ENCODE measurements at places on chromosomes 13 and 19. TPM values are rescaled to one million over a fixed set of nuclear protein-coding genes. Genes with fewer than 3 reads are reported as not detected.
A peak's percentile ranks its signal among the peaks of the same experiment; 100 is the strongest.

DNA sequence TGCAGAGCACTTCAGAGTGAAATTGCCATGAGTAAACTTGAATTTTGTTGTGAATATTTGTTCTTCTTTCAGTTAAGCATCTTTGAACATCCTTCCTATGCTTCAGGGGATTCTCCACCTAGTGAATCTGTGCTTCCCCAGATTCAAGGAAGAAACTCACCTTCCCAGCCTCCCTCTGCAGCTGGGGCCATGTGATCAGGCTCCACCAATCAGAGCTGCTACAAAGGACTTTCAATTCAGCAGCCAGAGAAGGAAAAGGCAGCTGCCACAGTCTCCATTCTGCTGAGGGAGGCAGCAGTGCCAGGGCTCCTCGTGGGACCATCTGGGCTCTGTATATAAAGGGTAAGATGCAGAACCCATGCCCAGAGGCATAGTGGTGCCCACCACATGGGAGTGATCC lies 89.7 kb upstream of the SIAH3 start:
- no peak for DNase-seq
- H3K4me1 ChIP-seq, result no peaks in the 10 kb centered on the region
- no peaks in the 10 kb centered on the region for H3K27me3 ChIP-seq
- no peak overlapping the region for H3K4me3 ChIP-seq
- H3K27ac ChIP-seq, result no peak overlapping the region

SIN3B gene
- total RNA-seq, result 71.1 TPM

DNA sequence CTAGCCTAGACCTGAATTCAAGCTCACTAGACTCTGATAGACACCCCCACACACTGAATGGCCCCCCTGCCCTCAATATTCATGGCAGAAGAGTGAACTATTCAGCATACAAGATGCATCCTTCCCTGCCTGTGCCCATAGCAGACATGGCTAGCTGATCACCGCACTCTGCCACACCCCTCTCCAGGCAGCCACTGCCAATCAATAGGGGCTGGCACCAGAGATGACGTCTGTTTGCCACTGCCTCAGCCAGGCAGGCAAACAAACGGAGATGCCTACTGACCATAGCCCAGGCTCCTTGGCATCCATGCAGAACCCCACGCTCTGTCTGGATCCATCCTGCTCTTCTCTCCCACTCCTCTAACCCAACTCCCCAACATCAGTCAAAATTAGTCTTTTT lies 13.8 kb upstream of the NPAS1 start:
- no peak overlapping the region for H3K4me3 ChIP-seq
- H3K4me1 ChIP-seq, result no peaks in the 10 kb centered on the region
- no peaks in the 10 kb centered on the region for H3K27me3 ChIP-seq
- H3K27ac ChIP-seq, result no peak overlapping the region
- H3K36me3 ChIP-seq, result peaks cover 2% of the 10 kb centered on the region
- no peak for DNase-seq

CLN5 gene
- 6.5 TPM for total RNA-seq

CASP14 gene
- total RNA-seq, result not detected

FFAR2 gene
- total RNA-seq, result not detected

PRODH2 gene
- total RNA-seq, result not detected

GRCh38 chr19:57118848-57119247 lies 937 bp upstream of the USP29 start:
- H3K4me1 ChIP-seq, result no peaks in the 10 kb centered on the region
- no peak overlapping the region for H3K27ac ChIP-seq
- H3K4me3 ChIP-seq, result no peak overlapping the region
- H3K36me3 ChIP-seq, result no peaks in the 10 kb centered on the region

- peaks cover 5% of the 10 kb centered on the region for H3K4me1 ChIP-seq
- no peak overlapping the region for H3K27ac ChIP-seq
- H3K4me3 ChIP-seq, result no peak overlapping the region
- peaks cover 14% of the 10 kb centered on the region for H3K36me3 ChIP-seq
- peaks cover 2% of the 10 kb centered on the region for H3K27me3 ChIP-seq
- DNase-seq, result no peak
These were observed 6.3 kb downstream of the TMEM161A start for GRCh38 chr19:19131989-19132388.

GRCh38 chr19:3123088-3123721 lies 12.6 kb upstream of the GNA15 start:
- H3K27ac ChIP-seq, result no peak overlapping the region
- H3K4me3 ChIP-seq, result no peak overlapping the region
- no peak for DNase-seq
- no peaks in the 10 kb centered on the region for H3K4me1 ChIP-seq
- H3K36me3 ChIP-seq, result no peaks in the 10 kb centered on the region

F10 gene
- 2.0 TPM for total RNA-seq

GRCh38 chr19:1110809-1111640 lies 7.2 kb downstream of the GPX4 start:
- peaks cover 39% of the 10 kb centered on the region for H3K36me3 ChIP-seq
- H3K4me3 ChIP-seq, result no peak overlapping the region
- H3K27ac ChIP-seq, result no peak overlapping the region
- H3K27me3 ChIP-seq, result no peaks in the 10 kb centered on the region
- H3K4me1 ChIP-seq, result peaks cover 6% of the 10 kb centered on the region
- DNase-seq, result no peak

DNA sequence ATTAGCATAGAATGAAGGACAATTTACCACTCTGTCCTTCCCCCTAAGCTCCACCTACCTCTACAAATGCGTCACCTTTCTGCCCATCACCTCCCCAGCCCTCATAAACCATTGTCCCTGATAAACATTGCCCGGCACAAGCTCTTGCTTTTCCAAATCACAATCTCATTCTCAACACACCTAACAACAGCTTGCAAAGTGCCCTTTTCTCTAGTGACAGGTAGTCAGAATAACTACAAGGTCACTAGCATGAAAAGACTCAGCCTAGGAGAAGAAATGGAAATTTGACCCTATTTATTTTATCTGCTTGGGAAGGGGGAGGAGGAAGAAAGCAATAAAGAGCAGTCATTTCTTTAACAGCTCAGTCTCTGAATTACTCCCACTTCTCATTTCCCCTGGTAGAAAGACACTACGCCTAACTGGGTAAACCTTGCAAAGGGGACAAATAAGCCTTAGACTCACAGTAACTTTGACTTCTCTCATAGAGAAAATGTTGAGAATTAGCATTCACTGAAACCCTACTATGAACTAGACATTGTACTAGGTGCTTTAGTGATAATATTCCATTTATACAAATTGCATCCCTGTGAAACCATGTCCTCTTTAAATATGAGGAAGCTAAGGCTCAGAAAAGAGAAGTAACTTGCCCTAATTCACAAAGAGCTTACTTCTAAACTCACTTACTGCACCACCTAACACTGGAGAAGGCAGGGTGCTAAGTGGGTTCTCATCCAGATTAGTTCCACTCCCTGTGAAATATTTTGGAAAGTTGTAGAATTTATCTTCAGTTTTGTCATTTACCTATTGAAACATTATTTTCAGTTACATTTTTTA lies 116.2 kb upstream of the FNDC3A start:
- H3K36me3 ChIP-seq, result no peaks in the 10 kb centered on the region
- no peak overlapping the region for H3K4me3 ChIP-seq
- no peak for DNase-seq
- no peak overlapping the region for H3K27ac ChIP-seq

ZNF471 gene
- total RNA-seq, result 0.74 TPM

- H3K27me3 ChIP-seq, result no peaks in the 10 kb centered on the region
- no peak overlapping the region for H3K27ac ChIP-seq
- H3K4me1 ChIP-seq, result no peaks in the 10 kb centered on the region
- no peak overlapping the region for H3K4me3 ChIP-seq
- no peak for DNase-seq
- no peaks in the 10 kb centered on the region for H3K36me3 ChIP-seq
These were observed 18.6 kb upstream of the STRN4 start for GRCh38 chr19:46764817-46765291.

TCF3 gene
- 340 TPM for total RNA-seq

DNA sequence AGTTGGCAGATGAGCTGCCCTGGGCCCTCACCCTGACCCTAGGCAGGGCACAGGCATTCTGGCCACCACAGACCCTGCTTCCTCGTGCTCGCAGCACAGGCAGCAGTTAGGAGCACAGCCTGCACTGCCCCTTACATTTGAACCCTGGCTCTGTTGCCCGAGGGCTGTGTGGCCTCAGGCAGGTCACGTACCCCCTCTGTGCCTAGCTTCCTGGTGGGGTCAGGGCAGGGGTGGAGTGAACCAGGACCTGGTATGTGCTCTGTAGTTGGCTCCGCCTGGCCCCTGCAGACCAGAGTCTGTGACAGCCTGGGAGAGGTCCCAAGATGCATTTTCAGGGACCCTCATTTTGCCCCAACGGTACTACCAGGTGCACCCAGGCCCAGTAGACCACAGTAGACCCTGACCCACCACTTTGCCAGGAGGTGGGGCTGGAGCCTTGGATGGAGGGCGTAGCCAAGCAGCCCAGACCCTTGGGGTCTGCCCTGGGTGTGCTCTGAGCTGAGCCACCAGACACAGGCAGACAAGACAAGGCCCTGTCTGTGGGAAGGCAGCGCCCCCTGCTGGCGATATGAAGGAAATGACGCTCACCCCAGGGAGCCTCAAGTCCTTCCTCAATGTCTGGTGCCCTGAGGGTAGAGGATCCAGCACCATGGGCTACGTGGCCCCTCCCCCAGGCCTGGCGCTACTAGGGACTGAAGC lies 9.1 kb downstream of the LYL1 start:
- peaks cover 9% of the 10 kb centered on the region for H3K27me3 ChIP-seq
- no peak overlapping the region for H3K4me3 ChIP-seq
- no peak overlapping the region for H3K27ac ChIP-seq
- peaks cover 15% of the 10 kb centered on the region for H3K4me1 ChIP-seq

LPAR6 gene
- total RNA-seq, result 0.84 TPM

DNA sequence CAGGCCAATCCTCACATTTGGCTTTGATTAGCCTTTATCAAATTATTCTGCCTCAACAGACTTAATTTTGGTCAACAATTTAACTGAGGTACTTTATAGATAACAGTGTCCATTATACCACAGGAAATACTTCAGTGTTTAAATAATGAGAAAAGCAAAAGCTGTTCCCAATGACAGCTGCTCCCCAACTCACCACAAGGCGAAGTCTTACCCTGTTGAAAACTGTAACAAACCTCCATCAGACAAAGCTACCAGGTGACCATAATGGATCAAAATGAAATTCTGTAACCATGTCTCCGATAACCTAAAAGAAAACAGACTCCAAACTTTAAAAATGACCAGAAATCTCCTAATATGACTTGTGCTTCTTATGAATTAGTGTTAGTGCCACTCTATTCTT lies 50.3 kb downstream of the ZNF44 start:
- no peak overlapping the region for H3K27ac ChIP-seq
- DNase-seq, result no peak
- no peak overlapping the region for H3K4me3 ChIP-seq
- no peaks in the 10 kb centered on the region for H3K27me3 ChIP-seq

GRCh38 chr19:4474514-4475022 lies 2.5 kb downstream of the HDGFL2 start:
- DNase-seq, result peak; percentile 79
- H3K36me3 ChIP-seq, result peaks cover 13% of the 10 kb centered on the region
- peaks cover 11% of the 10 kb centered on the region for H3K4me1 ChIP-seq
- 0 out of 2 replicates have a peak overlapping the region, but pooled peaks have one; percentile 43 for H3K27ac ChIP-seq
- H3K4me3 ChIP-seq, result peak overlapping the region; percentile 99

ERICH6B gene
- not detected for total RNA-seq

Measured in H1 (cell line).